ENCODE measurements at places on chromosomes 6 and 20.

- no peak for DNase-seq
These were observed 208.5 kb downstream of the NFATC2 start for GRCh38 chr20:51333971-51334370.

- DNase-seq = no peak
These were observed 84.7 kb upstream of the ENPP5 start for GRCh38 chr6:46255528-46255927.

- DNase-seq = no peak
These were observed 251.1 kb upstream of the TBX18 start for GRCh38 chr6:85015396-85015990.

DNA sequence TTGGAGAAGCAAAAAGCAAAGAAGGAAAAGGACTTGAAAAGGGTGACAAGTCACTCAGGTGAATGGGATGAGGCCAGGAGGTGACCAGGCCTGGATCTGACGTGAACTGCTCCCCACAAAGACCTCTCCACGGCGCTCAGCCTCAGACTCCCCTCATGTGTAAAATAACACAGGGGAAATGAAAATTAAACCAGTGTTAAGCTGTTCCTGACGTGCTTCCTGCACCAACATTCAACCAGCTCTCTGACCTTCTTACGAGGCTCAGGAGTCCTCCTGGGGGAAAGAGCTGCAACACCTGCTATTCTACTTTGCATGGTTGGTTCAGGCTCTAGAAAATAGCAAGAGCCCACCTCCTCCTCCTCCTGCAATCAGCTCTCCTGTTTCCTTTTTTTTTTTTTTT is 256.7 kb downstream of the ATXN1 start:
- DNase-seq = no peak

Data from caudate nucleus (tissue), 63 donors.